ENCODE measurements at places on chromosomes 11 and 22.
A peak's percentile ranks its signal among the peaks of the same experiment; 100 is the strongest.

DNA sequence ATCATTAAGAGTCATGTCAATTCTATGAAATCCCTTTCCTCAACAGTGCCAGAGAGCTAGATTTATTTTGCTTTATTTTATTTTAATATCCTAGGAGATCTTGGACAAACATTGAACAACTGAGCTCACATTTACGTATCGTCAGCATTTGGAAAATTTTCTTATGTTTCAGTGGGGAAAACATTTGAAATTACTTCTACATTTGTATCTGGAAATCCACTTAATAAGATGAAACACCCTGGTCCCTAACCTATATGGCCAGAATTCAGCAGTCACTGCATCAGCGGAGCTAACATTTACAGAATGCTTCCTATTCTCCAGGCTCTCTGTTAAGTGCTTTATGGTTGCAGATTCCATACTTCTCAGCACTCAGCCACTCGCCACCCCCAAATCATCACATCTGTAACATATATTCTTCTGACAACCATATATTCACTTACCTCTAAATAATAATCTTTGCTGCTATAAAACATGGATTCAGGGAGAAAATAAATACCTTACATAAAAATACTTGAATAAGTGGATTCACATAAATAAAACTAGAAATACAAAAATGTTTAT is 773.9 kb downstream of the JRKL start:
- H3K4me3 ChIP-seq: no peak overlapping the region
- H3K27me3 ChIP-seq: no peaks in the 10 kb centered on the region
- no peaks in the 10 kb centered on the region for H3K4me1 ChIP-seq
- H3K36me3 ChIP-seq: no peaks in the 10 kb centered on the region
- H3K27ac ChIP-seq: no peak overlapping the region
- DNase-seq: no peak

- no peaks in the 10 kb centered on the region for H3K36me3 ChIP-seq
- DNase-seq: no peak
- no peaks in the 10 kb centered on the region for H3K27me3 ChIP-seq
- H3K4me1 ChIP-seq: peaks cover 58% of the 10 kb centered on the region
- H3K27ac ChIP-seq: no peak overlapping the region
Measured at GRCh38 chr22:26482161-26482560, 1.4 kb downstream of the HPS4 start.

DNA sequence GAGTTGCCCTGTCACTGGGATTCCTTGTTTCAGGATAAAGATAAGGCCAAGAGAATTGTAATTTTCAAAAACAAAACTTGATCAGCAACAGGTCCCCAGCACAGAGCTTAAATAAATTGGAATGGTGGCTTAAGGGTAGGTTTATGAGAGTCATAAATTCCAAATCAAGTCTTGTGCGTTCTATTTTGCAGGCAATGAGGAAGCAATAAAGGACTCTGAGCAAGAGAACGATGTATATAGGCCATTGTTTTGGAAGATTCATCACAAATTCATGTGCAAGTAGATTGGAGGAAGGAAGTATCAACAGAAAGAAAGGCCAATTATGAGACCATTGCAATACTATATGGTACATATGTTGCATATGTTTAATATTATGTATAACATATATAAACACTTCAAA is 65.7 kb upstream of the PGR start:
- no peak overlapping the region for H3K4me3 ChIP-seq
- H3K4me1 ChIP-seq: no peaks in the 10 kb centered on the region
- no peak for DNase-seq
- H3K27ac ChIP-seq: no peak overlapping the region
- H3K36me3 ChIP-seq: no peaks in the 10 kb centered on the region

- peak overlapping the region; percentile 72 for H3K4me3 ChIP-seq
- H3K27ac ChIP-seq: peak overlapping the region; percentile 77
- no peaks in the 10 kb centered on the region for H3K27me3 ChIP-seq
- peaks cover 14% of the 10 kb centered on the region for H3K36me3 ChIP-seq
Measured at GRCh38 chr11:125593114-125593820, 615 bp downstream of the STT3A start.

DNA sequence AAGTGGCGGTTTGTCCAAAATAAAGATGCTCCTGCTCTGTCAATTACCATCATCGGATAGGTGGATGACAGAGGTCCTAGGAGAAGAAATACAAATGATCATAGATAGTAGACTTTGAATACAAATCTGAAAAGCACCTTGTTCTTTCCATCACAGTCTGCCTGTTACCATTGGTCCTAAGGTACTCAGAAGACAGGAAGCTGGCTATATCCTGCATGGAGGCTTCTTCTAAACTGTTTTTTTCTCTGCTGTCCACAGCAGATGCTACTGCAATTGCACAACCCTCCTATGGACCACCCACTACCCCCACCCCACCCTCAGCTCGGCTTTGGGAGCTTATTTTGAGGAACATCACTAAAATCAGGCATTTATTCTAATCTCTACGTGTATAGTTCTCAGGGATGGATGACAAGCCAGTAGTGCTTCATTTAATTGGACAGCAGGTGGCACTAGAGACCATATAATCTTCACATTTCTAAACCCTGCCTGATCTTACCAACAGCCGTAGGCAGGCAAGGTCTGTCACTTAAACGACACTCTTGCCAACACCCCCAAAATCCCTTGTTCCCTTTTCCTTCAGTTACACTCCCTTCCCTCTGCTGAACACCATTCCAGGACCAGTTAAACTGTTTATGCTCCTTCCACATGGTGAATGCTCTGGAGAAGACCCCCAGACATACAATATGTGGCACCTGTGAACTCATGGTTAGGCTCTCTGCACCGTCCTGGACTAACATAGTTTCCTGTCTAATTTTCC is 6.6 kb upstream of the PTS start:
- H3K27ac ChIP-seq: no peak overlapping the region
- peak; percentile 24 for DNase-seq
- H3K36me3 ChIP-seq: no peaks in the 10 kb centered on the region
- H3K4me3 ChIP-seq: no peak overlapping the region
- H3K27me3 ChIP-seq: no peaks in the 10 kb centered on the region
